Fibroblast of villous mesenchyme (primary cell): ENCODE measurements at places on chromosomes 1 and 21. TPM values are rescaled to one million over a fixed set of nuclear protein-coding genes. Genes with fewer than 3 reads are reported as not detected.

The TPTE gene
- total RNA-seq = 0.32 and 0.43 TPM in 2 replicates

The OR14K1 gene
- not detected in 2 replicates for total RNA-seq

The FCRLA gene
- 0.64 and 0.86 TPM in 2 replicates for total RNA-seq

The ACTA1 gene
- total RNA-seq = not detected in 2 replicates

The THEM5 gene
- total RNA-seq = not detected in 2 replicates

The AMPD1 gene
- total RNA-seq = not detected in 2 replicates

The LYPD8 gene
- under 0.01 TPM in 1 of 2 replicates, not detected in the other for total RNA-seq

The DNASE2B gene
- total RNA-seq = not detected in 2 replicates

The SEC22B gene
- 47.4 and 77.3 TPM in 2 replicates for total RNA-seq

The ZNF695 gene
- 1.3 and 2.6 TPM in 2 replicates for total RNA-seq

The OR2G6 gene
- not detected in 2 replicates for total RNA-seq

The REN gene
- total RNA-seq = 4.3 and 8.7 TPM in 2 replicates
